Putamen (tissue), 1 donor: ENCODE measurements at places on chromosomes 6 and 20.

DNA sequence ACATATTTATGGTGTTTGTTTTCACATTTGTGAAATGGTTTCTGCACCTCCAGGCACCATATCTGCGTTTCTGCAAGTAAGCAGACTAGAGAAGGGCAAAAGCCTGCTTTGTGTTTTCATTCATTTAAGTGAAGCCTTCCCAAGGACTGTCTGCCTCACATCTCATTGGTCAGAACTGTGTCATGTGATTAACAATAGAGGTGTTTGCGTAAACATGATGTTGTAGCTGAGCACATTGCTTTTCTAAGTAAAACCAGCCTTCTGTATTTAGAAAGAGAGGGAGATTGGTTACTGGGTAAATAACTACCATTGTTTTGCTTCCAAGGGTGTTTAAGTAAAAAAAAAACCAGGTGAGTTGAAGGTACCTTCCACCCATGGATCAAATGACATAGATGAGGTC, 39.7 kb downstream of the SH3BGRL2 start:
- no peak for DNase-seq

DNA sequence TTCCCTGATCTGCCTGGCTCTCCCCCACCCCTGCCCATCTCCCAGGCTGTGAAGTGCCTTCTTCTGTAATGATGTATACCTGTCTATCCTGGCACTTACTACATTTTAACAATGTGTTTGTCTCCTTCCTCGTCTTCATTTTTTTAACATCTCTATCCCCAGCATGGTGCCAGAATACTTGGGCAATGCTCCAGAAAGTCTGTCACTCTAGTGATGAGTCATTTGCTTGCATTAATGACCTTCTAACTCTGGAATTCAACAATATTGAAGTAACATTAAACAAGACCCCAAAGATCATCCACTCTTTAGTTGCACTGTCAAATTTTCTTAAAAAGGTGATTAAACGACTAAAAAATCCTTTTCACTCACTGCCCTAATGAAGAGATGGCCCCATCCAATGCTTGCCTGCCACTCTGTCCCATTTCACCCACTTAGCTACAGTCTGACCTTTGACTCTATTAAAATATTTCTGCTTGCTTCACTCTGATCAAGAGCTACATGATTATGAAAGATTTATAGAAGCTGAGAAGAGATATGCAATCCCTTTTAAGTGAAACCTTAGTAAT, 7.7 kb upstream of the KLHL31 start:
- no peak for DNase-seq

DNA sequence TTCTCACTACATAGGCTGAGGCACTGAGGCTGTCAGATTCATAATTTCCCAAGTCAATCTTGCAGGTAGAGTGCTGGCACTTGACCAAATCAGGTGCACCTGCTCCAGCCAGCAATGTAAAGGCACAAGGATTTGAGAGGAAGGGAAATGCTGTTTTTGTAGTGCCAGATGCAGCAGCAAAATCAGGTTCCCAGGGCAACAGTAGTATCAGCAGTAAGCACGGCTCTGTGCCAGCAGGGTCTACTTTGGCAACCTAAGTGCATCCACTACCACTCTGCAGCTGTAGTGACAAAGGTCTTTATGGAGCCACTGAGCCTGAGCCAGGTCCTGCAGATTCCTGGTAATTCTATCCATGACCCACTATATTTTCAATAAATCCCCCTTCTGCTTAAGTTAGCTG, 329.5 kb downstream of the TPBG start:
- DNase-seq, result no peak

DNA sequence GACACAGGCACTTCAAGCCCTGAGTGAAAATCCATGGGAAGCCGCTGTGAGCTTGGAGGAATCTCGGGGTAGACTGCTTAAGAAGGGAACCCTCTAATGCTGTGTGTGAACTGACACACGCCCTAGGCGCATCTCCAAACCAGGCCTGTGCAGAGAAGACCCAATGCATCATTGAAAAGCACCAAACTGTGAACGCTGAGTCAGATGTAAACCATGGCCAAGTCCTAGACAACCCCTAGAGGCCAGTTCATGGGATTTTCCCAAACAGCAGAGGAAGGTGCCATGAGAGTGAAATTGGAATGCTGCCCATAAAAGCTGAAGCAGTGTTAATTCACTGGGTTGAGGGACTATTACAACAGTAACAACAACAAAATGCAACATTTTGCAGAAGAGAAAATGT, 296.5 kb downstream of the SMOC2 start:
- no peak for DNase-seq

DNA sequence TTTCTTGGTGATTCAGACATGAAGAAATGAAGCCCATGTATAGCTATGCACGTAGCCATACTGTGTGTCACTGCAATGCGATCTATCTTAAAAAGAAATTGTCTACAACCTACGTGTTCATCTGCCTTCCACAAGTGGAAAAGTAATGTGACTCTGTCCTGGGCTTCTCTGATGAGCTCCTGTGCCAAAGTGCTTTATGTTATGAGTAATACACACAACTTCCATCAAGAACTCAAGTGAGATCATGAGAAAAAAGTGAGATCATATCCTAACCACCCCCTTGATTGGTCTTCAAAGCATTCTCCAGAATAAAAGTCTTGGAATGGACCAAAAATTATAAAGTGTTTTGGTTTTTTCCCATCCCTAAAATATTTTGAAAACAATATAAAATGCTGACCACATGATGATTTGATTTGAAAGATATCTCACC, 114.3 kb downstream of the DST start:
- no peak for DNase-seq

GRCh38 chr6:13818341-13818740, 4.0 kb upstream of the MCUR1 start:
- no peak for DNase-seq

GRCh38 chr6:28217890-28218289, 7.2 kb upstream of the ZSCAN9 start:
- DNase-seq, result no peak

DNA sequence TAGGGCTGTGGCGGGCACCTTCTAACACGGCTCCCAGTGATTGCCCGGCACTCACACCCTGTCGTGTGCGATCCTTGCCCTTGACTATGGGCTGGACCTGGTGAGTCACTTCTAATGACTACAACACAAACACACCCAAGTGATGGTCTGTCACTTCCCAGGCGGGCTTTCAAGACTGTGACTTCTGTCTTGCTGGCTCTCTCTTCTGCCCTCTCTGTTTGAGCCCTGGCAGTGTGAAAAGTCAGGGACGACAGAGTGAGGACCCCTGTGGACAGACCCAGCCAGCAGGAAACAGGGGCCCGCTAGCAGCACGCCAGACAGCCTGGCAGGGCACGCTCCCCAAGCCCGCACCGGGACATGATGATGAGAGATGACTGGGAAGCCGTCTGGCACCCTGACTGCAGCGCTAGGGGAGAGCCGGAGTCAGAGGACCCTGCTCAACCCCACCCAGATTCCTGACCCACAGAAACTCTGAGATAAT, 43.0 kb downstream of the KIF16B start:
- DNase-seq, result no peak

DNA sequence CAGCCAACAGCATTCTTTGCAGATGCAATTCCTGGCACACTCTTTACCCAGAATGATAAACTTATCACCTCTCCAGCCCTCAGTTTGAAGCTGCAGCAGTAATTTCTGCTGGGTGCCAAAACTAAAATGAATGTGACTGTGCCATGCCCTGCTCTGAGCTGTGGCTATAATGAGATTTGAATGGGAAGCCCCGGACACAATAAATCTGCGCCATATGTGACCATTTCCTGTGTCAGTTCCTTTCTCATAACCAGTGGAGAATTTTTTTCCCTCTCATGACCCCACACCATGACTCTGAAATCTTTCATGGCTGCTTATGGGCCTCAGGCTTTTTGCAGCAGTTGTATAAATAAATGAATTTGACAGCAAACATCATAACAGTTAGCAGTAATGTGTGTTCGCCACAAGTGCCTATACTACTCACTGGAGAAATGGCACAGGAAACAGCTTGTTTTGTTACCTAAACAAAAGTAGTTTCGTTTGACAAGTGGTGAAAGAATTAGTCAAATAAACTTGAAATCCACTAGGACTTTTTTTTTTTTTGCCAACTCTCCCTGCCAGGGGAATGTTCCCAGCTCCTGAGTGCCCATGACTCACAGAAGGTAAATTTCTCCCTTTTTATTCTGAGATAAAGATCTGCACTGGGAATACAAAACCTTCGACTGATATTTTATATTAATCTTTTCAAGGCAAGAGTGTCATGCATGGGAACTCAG, 408.4 kb downstream of the PKHD1 start:
- DNase-seq, result no peak

- no peak for DNase-seq
Observed at GRCh38 chr20:56422076-56422823, 10.2 kb downstream of the CASS4 start.

DNA sequence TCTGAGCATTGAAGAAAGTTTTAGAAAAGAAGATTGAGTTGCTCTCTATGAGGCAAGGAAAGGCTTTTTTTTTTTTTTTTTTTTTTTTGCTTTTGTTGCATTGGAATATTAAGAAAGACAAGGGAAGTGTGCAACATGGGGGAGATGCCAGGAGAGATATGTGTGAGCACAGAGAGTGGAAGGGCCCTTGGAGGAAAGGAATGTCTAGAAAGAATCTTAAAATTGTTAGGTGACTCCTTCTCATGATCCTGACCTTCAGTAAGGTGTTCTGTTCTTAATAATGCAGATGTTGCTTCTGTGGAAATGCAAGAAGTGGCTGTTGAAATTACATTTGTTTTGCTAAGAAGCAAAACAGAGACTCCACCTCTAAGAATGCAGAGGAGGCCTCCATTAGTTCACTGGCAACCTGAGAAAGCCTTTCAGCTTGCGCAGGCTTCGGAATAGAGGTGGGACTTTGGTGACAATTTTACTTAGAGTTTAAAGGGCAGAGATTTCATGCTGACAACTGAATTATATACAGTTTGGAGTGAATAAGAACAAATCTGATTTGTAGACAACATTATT, 118.0 kb upstream of the ASCC3 start:
- DNase-seq, result no peak

DNA sequence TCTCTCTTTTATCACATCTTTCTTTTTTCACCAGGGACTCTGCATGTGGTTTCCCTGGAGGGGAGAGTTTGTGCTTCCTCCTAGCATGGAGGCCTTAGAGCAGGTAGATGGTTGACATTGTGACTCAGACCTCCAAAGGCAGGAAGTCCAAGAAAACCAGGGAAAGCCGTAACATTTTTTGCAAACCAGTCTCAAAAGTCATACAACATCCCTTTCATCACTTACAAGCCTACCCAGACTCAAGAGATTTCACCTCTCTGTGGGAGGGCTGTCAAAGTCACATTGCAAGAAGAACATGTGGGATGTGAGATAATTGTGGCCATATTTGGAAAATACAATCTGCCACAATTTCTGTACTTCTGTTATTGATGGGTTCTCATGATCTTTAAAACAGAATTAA, 46.2 kb downstream of the SNRNP48 start:
- peak; percentile 58 for DNase-seq

- no peak for DNase-seq
Observed at GRCh38 chr6:34115403-34115795, 30.5 kb downstream of the GRM4 start.

- no peak for DNase-seq
Observed at GRCh38 chr6:29655658-29656057, 1.2 kb upstream of the MOG start.

GRCh38 chr6:117674503-117674902, 766 bp upstream of the NUS1 start:
- DNase-seq, result no peak

- DNase-seq, result no peak
Observed at GRCh38 chr20:47638851-47639250, 137.2 kb downstream of the NCOA3 start.

DNA sequence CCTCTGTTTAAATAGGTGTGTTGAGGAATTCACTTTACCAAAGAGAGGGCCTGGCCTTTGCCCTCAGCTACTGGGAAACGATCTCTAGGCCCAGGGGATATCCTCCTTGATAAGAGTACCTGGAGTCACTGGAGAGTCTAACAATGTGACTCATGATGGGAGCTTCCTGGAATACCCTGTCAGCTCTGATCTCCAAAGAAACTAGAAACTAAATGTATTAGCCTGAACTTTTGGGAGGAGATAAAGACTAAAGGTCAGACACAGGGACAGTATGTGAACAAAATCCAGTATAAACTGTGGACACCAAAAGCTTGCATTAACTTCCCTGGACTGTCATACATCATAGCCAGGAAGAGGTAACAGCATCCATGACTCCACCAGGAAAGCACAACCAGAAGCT, 148.5 kb downstream of the RNGTT start:
- DNase-seq, result no peak

DNA sequence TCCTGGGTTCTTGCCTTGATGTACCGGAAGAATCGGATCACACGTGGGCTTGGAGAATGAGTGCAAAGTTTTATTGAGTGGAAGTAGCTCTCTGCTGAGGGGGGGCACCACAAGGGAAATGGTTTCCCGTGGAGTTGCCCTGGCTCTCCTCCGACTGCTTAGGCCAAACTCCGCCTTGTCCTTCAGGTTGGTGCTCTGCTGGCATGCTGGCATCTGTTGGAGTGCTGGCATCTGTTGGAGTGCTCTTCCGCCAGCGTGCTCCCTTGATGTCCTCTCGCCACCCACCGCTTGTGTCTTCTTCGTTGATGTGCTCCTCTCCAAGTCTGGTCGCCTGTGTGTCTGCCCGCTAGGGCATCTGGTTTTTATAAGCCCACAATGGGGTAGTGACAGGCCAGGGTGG, 317.1 kb upstream of the HSF2 start:
- no peak for DNase-seq

DNA sequence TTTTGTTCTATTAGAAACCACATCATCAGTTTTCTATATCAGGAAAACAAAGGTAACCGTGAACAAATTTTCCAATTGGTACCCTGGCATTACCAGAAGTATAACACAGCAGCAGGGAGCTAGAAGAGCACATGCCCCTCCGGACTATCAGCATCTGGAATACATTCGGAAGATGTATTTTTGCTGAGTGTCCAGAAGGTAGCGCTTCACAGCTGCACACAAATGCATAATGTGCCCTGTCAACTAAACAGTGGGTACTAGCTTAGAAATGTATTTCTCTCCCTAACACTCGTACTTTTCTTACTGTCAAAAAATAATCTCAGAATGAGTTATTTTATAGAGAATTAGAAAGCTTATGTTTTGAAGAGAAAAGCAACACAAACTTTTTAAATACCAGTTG, 77.6 kb downstream of the HUS1B start:
- DNase-seq, result no peak

DNA sequence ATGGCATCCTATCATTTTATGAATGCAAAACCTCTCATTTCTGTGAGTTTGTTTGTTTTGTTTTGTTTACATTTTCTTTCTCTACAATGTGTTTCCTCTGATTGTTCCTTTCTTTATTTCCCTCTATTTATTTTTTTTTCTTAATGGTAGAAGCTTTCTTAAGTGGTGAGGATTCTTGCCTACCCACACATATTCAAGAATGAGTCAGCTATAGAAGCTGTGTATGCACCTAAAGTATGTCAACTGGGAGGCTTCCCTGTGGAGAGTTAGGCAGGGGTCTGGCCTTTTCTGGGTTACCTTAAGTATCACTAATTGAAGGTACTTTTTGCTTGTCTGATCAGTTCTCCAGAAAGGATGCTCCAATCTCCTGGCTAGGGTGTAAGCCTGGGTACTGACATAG, 354.0 kb downstream of the ESR1 start:
- no peak for DNase-seq
